Right ventricle myocardium inferior (tissue), 1 donor: ENCODE measurements at places on chromosomes 13 and 19. TPM values are rescaled to one million over a fixed set of nuclear protein-coding genes. Genes with fewer than 3 reads are reported as not detected.

Gene TPTE2
- total RNA-seq, result not detected

Gene YIF1B
- total RNA-seq, result 34.7 TPM

Gene ATP4A
- not detected for total RNA-seq

Gene ERICH4
- total RNA-seq, result not detected

Gene ZNF560
- total RNA-seq, result not detected

Gene SKA3
- total RNA-seq, result 0.38 TPM

Gene PPM1N
- total RNA-seq, result 0.65 TPM

Gene RFPL4A
- total RNA-seq, result not detected

Gene LYL1
- 9.4 TPM for total RNA-seq

Gene CALR3
- total RNA-seq, result not detected

Gene CLEC11A
- 4.0 TPM for total RNA-seq

Gene GPR183
- total RNA-seq, result 2.7 TPM

Gene OLFM2
- total RNA-seq, result 2.2 TPM

Gene KIR3DL1
- not detected for total RNA-seq

Gene ETV2
- 0.68 TPM for total RNA-seq

Gene FGF22
- total RNA-seq, result not detected

Gene ZIC2
- not detected for total RNA-seq

Gene ELSPBP1
- not detected for total RNA-seq

Gene SIGLEC5
- total RNA-seq, result not detected

Gene CACNA1A
- total RNA-seq, result 0.41 TPM
